ENCODE measurements at places on chromosomes 7 and 10. TPM values are rescaled to one million over a fixed set of nuclear protein-coding genes. Genes with fewer than 3 reads are reported as not detected.

Gene ZNF777
- total RNA-seq: 5.8 TPM

Gene LRRD1
- not detected for total RNA-seq

Gene SLC16A9
- not detected for total RNA-seq

Gene MLXIPL
- total RNA-seq: not detected

Gene PCLO
- total RNA-seq: 1.2 TPM

Gene FAM237B
- not detected for total RNA-seq

Gene MOGAT3
- not detected for total RNA-seq

Gene OPALIN
- total RNA-seq: not detected

Gene ZPBP
- not detected for total RNA-seq

Gene SPDYE6
- not detected for total RNA-seq

All from RPMI7951 (cell line).